WTC11 (cell line): ENCODE measurements at places on chromosomes 5 and 9.
A peak's percentile ranks its signal among the peaks of the same experiment; 100 is the strongest.

GRCh38 chr5:171450423-171451331, 31.2 kb downstream of the FGF18 start:
- DNase-seq: peak; percentile 61

DNA sequence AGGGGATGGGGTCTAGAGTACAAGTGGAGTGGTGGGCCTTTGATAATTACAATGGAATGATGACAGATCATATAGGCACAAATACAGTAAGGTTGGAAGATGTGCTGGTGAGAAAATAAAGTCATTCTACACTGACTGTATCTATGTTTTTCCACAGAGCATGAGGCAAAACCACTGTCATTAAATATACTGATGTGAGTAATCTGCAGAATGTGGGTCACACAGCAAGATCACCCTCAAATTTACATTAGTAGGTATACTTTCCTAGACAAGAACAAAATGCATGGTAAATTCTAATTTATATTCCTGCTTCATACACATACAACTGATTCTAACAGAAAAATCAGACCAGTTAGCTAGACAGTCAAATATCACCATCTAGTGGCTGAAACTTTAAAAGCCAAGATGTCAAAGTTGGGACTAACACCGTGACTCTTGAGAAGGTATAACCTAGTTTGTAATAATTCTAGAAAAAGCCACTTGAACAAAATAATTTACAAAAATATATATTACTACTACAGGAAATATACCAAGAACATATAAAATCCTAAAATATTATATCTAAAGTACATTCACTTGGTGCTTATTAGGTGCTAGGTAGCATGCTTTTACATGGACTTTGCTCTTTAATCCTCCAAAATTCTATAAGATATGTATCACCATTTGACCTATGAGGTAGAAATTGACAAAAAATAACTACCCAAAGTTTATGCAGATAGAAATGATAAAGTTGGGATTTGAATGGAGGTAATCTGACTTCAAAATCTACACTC, 19.5 kb downstream of the TTC33 start:
- no peak for DNase-seq

DNA sequence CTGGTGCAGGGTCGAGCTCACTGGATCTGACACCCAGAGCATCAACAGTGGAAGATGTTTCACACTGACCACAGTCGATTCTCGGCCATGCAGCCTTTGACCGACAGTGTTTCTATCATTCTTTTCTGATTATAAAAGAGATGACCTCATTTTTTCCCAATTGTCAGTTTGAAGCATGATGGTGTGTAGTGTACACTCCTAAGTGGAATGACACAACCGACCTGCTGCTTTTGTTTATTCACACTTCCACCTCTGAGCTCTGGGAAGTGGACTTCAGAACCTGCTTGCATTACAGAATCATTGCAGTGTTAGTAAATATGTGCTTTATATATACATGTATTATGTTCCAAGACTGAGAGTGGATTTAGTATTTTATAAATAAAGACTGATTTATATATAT, 128.6 kb downstream of the IRX2 start:
- DNase-seq: no peak

- no peak for DNase-seq
Observed at GRCh38 chr9:111375817-111376564, 46.0 kb upstream of the OR2K2 start.

GRCh38 chr5:54296386-54296785, 14.0 kb downstream of the ARL15 start:
- no peak for DNase-seq

DNA sequence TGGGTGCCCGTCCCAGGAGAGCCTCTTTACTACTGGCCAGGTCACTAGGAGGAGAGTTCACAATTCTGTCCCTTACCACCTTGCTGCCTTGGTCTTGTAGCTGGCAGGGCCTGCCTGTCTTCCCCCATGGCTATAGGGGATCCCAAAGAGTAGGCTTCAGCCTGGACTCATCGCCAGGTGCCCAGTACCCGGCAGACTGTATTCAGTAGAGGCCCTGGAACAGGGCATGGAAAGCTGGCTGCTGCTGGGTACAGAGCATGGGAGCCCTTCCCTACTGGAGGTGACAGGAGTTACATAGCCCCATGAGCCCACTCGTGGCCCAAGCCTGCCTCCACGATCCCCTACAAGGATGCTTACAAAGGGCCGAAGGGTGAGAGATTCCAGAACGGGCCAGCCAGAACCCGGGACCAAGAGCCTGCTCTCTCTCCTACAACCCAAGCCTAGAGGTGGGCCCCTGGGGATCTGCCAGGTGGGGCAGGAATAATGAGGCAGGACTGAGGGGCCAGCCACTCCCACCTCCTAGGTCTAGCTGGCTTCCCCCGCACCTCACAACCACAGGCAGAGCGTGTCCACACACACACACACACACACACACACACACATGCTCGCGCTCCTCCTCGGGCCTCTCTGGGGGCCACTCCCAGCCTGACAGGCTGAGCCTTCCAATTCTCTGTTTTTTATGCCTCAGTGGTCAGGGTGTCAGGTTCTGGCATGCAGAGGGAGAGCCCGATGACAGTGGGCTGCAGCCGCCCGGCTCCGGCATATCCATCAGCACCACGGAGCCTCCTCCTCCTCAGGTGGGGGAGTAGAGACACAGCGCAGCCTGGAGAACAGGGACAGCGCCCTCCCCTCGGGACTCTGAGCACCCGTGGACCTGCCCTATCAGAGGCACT, 186.0 kb downstream of the PAX5 start:
- no peak for DNase-seq

DNA sequence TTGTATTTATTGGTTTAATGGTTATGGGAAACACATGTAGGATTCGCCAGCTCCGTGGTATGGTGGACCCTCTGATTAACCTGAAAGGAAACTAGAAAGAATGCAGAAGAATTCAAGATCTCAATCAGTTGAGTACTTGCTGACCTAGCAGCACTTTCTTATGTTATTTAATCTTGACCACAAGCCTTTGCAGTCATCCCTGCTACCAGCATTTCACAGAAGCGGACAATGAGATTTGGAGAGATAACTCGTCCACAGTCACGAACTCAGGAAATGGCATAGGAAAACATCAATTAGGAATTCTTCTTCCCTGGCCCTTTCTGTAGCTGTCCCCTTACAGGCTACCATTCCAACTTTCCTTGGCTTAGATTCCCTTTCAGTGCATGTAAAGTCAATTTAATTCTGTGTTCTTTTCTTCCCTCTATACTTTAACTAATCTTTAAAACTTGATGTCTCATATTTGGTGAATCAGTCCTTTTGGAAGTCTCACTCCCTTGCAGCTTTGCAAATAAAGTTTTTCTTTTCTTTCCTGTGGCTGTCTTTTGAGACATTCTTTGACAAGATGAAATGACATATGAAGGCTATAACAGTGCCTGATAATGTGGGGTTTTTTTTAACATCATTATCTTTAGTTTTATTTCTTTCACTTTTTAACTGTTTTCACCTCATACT, 1.3 kb upstream of the SLC44A1 start:
- DNase-seq: no peak

DNA sequence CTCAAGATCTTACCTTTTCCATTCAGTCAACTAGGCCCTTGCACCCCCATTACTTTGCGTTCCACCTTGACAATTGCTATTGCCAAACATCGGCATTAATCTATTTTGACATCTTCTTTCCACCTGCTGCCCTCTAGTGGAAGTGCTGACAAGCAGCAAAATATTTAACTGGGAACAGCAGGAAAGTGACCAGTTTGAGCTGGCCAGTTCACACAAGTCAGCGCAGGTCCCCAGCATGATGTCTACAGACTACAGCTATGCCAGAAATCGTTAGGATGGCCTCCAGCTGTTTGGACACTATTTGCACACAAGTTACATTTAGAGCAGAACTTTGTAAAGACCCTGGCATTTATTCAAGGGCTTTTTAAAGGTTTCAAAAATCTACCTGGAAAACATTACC, 160.1 kb downstream of the GHR start:
- peak; percentile 58 for DNase-seq

GRCh38 chr9:111854799-111855198, 41.8 kb upstream of the UGCG start:
- DNase-seq: no peak

DNA sequence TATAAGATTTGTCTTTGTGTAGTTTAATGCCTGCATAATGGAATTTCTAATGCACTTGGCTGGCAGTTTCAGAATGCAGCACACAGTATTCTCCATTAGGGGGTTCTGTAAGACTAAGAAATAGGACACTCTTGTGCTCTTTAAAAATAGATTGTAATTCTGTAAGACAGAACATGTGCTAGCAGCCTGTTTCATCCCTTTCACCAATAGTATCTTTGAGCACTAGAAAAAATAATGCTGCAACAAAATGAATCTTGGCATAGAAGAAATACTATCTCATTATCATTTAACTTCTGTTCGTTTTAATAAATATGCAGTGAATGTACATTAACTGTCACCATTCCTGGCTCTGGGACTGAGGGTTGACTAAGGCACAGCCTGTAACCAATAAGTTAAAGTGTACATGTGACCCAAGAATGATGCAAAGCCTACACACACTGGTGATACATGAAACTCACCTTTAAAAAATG, 23.8 kb upstream of the ZNF622 start:
- DNase-seq: no peak

DNA sequence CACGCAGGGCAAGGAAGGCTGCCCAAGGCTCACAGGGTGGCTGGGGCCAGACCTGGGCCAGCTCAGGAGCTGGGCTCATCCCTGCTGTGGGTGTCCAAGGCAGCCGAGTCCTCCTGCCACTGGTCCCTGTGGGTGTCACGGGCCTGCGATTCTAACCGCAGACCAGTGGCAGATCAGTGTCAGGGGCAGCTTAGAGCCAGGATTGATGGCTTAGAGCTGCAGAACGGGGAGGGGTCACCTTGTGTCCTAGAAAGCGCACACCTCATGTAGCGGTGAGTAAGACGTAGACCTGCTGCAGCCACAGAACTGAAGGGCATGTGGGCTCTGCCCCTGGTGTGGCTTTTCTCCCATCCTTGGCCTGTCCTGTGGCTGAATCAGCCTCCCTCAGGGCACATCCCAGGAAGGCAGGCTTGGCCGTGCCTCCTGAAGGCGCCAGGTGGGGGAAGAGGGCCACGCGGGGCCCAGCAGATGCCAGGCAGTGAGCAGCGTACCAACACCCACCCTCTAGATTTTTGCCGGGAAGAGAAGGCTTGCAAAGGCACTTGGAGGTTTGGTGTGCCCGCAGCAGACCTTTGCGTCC, 78.3 kb upstream of the FCN2 start:
- DNase-seq: no peak

DNA sequence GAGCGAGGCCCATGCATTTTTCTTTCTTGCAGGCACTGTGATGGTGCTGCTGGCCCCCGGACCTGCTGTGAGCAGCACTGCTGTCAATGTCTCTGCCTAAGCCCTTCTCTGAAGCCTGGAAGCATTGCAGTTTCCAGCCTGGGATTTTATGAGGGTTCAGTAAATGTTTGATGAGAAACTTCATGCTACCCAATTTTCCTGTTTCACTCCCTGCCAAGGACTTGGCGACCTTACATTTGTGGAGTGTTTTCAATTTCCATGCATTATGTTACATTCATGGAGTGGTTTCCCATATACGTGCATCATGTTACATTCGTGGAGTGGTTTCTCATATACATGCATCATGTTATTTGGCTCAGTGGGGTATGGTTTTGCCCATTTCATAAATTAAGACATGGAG, 90.7 kb upstream of the PTCH1 start:
- DNase-seq: no peak

DNA sequence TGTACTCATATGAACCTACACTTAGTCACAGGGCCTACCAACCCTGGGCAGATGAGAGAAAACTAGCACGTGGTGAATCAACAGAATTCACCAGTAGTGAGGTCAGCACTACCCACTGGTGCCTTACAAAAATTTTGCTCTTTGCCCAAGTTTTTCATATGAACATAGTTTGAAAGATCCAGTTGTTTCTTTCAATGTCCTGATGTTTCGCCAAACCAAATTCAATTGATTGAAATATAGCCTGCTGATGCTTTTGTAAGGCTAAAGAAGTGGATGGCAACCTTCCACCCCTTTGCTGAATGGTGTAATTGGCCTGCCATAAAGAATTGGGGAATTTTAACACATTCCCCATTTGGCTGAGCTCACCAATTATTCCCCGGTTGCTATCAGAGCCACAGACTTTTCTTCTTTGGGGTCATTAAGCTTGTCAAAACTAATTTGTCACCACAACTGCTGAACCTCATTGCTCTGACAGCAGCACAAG, 339.2 kb downstream of the GLIS3 start:
- no peak for DNase-seq

GRCh38 chr5:128378632-128379031, 159.4 kb downstream of the FBN2 start:
- DNase-seq: no peak

DNA sequence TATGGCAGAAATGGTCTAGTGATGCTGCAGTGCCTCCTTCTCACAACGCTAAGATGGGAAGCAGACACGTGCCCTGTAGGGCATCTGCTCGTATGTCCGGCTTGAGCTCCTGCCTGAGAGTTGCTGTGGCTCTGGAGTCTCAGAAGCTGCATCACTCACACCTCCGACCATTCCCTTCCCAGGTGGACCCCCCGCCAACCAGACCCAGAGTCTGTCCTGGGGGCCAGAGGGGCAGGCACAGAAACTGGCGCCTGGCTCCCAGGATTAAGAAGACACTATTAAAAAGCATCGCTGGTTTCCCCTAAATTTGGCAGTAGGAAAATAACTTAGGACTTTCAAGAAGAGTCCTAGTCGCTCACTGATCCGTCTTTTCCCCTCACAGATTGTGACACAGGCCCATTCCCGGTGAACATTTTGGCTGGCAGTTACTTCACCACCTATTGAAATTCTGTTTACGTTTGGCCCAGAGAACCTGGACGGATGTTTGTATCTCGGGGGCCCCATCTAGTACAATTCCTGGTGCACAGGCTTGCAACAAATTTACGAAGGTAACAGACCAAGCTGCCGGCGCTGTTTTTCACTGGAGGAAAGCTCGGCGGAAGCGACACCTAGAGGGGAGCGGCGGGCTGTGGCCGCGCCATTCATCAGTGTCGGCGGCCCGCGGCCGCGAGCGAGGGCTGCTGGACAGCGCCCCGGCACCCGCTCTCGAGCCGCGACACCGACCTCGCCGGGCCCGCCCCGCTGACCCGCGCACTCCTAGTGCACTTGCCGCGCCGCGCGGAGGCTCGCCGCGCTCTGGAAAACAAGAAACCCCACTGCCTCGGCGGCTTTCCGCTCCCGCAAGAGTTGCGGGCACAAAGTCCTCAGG, 1.6 kb downstream of the FSTL4 start:
- peak; percentile 83 for DNase-seq

DNA sequence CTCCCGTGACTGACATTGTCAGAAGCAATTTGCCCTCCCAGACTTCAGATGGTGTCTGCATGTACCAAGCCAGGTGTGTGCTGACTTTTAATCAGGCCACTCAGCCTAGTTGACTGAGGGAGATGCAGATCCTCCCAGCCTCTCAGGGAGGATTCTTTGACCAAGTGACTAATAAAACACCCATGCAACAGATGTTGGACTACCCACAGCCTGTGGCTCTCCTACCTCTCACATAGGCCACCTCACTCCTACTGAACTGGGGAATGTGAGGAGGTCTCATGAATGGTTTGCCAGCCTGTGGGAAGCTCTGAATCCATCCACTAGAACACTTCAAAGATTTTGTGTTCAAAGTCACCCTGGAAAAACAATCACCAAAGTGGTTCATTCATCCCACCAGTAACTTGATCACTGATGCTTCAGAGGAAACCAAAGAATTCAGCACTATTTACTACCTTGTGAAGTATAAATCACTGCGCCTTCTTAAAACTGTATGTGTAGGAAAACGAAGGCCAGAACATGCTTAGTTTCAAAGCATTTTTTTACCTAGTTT, 80.1 kb downstream of the ESM1 start:
- no peak for DNase-seq
